ENCODE measurements at places on chromosomes 5 and 9.

GRCh38 chr5:120532835-120533234, 68.7 kb downstream of the PRR16 start:
- no peak for DNase-seq

- no peak for DNase-seq
Measured at GRCh38 chr5:80540691-80541090, 29.4 kb downstream of the ANKRD34B start.

DNA sequence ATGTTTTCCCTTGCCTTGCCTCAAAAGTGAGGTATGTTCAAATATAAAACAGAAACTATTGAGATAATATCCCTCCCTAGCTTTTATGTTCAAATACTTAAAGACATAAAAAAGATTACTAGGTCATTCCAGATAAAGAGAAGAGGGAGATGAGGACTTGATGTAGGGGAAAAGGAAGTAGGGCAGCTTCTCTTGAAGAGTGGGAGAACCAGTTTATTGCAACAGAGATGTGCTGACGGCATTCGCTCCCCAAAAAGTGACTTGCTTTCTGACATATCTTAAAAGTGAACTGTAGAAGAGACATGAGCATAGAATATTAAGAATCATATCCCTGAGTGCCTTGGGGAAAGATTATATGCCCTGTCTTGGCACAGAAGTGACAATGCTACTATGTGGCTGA, 330.2 kb upstream of the NREP start:
- no peak for DNase-seq

GRCh38 chr5:166991601-166992000, 1299.8 kb upstream of the WWC1 start:
- DNase-seq: no peak

GRCh38 chr9:23887781-23888180, 61.7 kb upstream of the ELAVL2 start:
- no peak for DNase-seq

All from iris pigment epithelial cell (primary cell).